Activated T-helper 1 cell treated with Interleukin-2 at 50 U/mL for 16 hours (primary cell): ENCODE measurements at places on chromosomes 11 and 22.

- no peak for DNase-seq
Measured at GRCh38 chr11:126159719-126160344, 51.6 kb downstream of the RPUSD4 start.

- DNase-seq = peak; percentile 61
Measured at GRCh38 chr11:133966921-133967598, 10.3 kb upstream of the IGSF9B start.

DNA sequence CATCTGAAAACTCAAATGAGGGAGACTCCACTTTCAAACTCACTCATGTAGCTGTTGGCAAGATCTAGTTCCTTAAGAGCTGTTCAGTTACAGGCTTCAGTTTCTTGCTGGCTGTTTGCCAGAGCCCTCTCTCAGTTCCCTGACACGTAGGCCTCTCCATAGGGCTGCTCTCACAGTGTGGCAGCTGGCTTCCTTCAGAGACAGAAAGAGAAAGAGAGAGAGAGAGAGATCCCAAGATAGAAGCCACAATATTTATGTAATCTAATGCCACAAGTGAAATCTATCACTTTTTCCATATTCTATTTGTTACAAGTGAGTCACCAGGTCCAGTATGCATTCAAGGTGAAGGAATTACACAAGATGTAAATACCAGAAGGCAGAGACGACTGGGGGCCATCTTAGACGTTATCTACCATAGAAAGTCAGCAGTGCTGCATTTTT lies 168.8 kb downstream of the RCN1 start:
- DNase-seq = no peak

DNA sequence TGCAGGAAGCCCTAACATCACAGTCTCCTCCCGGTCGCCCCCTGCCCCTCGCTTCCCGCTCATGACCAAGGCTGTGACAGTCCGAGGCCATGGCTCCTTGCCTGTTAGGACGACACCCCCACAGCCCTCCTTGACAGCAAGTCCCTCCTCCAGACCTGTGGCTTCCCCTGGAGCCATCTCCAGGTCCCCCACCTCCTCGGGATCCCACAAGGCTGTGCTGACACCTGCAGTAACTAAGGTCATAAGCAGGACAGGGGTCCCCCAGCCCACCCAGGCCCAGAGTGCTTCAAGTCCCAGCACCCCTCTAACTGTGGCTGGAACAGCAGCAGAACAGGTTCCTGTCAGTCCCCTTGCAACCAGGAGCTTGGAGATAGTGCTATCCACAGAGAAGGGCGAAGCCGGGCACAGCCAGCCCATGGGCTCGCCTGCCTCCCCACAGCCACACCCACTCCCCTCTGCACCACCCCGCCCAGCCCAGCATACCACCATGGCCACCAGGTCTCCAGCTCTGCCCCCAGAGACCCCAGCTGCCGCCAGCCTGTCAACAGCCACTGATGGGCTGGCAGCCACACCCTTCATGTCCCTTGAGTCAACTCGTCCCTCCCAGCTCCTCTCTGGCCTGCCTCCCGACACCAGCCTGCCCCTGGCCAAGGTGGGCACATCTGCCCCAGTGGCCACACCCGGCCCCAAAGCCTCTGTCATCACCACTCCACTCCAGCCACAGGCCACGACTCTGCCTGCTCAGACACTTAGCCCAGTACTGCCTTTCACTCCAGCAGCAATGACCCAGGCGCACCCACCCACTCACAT lies 63.2 kb downstream of the OTOG start:
- no peak for DNase-seq

DNA sequence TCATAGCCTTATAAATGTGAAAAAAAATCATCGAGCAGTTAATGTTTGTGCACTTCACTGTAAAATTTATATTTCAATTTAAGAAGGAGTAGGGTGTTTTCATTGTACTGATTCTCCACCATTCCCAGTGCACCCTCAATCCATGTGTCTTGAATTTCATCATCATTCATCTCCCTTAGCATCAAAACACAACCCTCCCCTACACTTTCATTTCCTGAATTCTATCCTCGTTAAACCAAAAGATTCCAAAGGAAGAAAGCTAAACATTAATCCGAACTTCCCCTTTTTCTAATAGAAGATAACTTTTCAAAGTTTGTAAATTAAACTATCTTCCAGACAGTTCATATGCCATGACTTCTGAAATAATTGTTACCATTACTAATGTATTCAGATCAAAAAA lies 34.1 kb upstream of the OR8B8 start:
- DNase-seq = no peak
